COLO829 (cell line): ENCODE measurements at places on chromosomes 16 and 17.
A peak's percentile ranks its signal among the peaks of the same experiment; 100 is the strongest.

GRCh38 chr17:77391668-77392375 is 251.1 kb downstream of the SEC14L1 start:
- DNase-seq, result no peak

GRCh38 chr17:15479703-15480102 is 12.3 kb upstream of the CDRT4 start:
- peak; percentile 61 for DNase-seq

DNA sequence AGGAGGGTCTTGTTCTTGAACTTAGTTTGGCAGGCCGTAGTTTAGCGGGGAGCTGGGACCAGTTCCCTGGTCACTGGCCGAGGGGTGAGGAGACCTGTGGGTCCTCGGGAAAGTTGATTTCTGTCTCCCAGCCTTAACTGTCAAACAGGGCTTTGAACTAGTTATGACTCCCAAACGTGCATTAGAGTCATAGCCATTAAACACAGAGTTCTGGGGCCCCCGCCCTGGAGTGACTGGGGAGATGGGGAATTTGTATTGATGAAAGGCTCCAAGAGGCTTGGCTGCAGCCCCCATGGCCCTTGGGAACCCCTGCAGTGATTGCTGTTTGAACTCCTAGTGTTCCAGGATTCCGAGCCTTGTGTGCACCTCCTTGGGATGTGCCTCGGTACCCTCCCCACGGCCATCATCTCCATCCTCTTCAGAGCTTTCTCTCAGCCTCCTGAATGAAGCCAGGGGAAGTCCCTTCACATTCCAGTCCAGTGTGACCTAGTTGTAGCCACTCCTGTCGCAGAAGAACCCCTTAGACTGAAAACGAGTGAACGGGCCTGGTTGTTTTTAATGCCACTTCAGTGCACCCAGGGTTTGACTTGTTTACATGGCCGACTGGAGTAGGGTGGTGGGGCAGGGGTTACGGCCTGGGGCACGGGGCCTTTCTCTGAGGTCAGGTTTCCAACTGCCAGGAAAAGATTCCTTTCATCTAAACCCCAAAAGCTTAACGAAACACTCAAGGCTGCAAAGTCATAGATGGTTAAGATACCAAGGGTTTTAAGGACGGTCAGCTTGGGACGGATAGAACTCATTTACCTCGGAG is 1.4 kb downstream of the MPRIP start:
- no peak for DNase-seq

- no peak for DNase-seq
Measured at GRCh38 chr17:9666461-9667050, 21.2 kb downstream of the USP43 start.

- DNase-seq, result no peak
Measured at GRCh38 chr17:28228109-28228840, 90.7 kb upstream of the TMEM97 start.

- DNase-seq, result no peak
Measured at GRCh38 chr16:85518398-85519049, 94.6 kb upstream of the GSE1 start.

DNA sequence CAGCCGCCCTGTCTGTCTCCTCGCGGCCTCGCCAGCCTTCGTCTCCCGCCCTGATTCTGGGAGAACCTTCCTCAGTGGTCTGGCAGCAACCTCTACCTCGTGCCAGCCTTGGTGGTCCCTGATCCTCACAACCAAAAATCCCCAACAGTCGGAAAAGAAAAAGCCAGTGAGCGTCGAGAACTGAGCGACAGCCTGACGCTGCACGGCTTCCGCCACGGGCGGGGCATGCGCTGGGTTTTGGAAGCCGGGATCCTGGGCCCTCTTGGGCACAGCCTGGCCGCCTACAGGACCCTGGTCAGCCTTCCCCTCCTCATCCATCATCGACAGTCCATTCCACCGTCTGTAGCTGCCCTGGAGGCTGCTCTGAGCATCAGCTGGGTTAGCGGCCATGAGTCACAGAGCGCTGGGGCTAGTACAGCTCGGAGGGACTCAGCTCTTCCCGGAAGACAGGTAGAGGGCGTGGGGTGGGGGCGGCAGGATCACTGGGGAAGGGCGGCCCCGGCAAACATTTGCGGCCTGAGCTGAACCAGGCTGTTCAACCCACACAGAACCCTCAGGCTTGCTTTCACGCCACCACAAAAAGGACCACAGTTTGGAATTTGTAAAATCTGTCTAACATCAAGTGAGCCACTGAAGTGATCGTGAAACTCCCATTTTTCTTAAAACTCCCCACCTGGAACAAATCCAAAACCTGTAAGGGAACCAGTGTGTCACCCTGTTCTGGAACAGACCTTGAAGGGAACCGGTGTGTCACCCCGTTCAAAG is 55.4 kb upstream of the DOC2B start:
- no peak for DNase-seq

- no peak for DNase-seq
Measured at GRCh38 chr17:56395787-56396186, 197.7 kb upstream of the NOG start.

DNA sequence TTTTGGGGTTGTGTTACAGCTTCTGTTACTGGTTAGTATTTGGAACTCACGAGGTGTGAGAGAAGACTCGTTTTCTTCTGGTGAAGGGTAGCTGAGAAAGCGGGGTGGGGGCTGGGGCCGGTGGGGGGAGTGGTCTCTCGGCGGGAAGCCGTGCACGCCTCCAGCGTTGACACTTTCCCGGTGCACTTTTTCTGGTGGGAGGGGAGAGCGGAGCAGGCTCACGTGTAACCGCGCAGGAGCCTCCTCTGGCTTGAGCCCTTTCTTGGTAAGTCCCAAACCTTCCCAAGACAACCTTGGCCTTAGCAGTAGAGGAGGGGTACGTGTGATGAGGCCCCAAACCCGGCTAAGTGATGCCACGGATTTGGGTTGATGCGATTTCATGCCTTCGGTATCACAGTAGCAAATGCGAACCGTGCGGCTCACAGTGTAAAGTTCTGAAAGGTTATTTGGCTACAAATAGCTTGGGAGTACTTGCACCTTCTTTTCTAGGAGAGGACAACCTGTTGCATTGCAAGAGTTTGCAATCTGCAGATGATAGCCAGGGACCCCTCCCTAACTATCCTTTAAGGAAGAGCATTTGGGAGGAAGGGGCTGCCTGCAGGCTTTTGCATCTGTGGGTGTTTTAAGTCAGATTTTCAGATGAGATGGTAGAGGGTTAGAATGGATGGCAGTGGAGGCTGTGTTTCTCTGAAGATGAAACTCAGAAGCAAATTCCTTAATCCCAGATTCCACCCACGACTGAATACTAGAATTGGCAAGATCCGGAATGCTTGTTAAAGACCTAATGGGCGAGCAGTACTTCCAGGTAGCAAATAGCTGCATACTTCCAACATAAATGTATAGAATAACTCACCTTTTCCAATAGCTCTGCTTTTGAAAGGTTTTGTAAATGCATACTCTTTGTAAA is 1.5 kb downstream of the HLF start:
- no peak for DNase-seq

DNA sequence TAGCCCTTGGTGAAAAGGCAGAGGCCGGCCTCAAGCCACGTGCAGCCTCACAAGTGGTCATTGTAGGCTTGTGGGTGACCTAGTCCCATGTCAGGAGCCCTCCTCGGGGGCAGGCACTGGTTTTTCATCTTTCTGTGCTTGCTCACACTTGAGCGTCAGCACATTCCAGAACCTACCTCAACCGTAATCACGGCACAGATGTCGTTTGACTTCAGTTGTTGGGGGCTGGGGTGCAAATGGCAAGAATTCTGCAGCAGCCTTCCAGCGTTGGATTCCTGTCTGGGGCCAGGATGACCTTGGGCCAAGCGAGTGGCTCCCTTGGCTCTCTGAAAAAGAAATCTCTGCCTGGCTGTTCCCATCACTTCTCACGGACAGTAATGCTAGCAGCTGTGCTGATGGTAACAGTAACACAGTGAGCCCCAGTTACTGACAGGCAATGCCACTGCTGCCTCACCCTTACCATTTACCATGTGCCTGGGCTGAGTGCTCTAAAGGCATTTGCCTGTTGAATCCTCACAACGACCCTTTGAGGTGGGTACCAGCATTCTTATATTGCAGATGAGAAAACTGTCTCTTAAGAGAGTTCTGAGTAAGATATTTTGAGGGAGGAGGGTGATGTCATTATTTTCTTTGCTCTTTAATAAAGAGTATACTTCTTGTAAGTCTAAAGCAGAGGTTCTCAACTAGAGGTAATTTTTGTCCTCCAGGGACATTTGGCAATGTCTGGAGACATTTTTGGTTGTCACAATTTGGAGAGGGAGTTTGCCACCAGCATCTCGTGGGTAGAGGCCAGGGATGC is 46.5 kb downstream of the KSR1 start:
- no peak for DNase-seq

- no peak for DNase-seq
Measured at GRCh38 chr17:50596191-50597037, 35.9 kb downstream of the CACNA1G start.

- DNase-seq, result no peak
Measured at GRCh38 chr17:77966476-77966875, 8.0 kb downstream of the TNRC6C start.

GRCh38 chr17:21194703-21195102 is 19.3 kb downstream of the TMEM11 start:
- DNase-seq, result no peak

GRCh38 chr16:78184238-78185183 is 85.1 kb downstream of the WWOX start:
- no peak for DNase-seq

DNA sequence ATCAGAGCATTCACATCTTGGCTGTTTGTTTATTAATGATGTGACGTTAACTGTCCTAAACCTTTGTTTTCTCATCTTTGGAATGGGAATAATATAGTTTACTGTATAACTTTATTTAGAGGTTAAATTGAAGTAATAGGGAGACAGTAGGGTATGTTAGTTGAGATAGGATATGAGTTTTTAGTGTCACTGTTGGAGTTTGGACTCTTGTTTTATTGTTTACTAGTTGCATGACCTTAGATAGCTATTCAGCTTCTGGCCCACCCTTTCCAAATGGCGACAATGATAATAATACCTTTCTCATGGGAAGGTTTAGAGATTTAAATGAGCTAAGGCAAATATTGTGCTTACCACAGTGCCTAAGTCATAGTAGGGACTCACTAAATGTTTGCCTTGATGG is 28.2 kb upstream of the CDC6 start:
- DNase-seq, result no peak

GRCh38 chr17:62617894-62618472 is 9.5 kb upstream of the MRC2 start:
- no peak for DNase-seq

- no peak for DNase-seq
Measured at GRCh38 chr16:16992975-16993765, 477.6 kb downstream of the XYLT1 start.

GRCh38 chr16:56488035-56488434 is 31.8 kb downstream of the BBS2 start:
- no peak for DNase-seq

GRCh38 chr17:2174014-2174413 is 119.1 kb downstream of the HIC1 start:
- no peak for DNase-seq

GRCh38 chr17:65683428-65683827 is 122.0 kb upstream of the AXIN2 start:
- DNase-seq, result no peak

DNA sequence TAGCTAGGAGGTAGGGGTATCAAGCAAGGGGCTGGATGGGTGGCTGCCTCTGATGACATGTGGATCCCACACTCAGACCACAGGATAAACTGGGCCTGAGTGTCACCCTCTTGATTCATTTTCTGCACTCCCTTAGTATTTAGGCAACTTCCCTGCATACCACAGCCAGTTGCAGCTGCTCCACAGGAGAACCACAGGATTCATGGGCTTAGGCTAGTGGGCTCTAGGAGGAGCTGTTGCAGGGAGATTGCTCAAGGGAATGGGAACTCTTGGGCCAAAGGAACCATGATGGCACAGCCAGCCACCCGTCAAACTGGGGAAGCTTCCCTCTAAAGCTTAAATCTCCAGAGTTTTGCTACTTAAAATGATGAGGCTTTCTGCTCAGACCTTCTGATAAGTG is 269.7 kb upstream of the ASIC2 start:
- DNase-seq, result no peak

DNA sequence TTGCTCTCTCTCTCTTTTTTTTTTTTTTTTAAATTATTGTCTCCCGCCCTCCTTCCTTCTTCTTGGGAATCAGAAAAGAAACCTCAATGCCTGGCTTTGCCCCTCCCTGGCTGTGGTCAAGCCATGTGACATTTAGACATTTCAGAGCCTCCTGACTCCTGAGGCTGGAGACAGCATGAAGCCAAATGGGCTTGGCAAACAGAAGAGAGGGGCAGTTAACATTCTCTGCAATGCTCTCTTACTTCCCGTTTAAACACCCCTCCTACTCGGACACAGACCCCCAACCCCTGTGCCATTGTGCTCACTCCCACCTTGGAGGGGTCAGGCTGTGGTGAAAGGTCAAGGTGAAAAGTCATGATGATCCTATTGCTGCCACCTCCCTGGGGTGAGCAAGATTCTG is 14.7 kb upstream of the MEOX1 start:
- peak; percentile 54 for DNase-seq
